Glomerular endothelial cell (primary cell): ENCODE measurements at places on chromosomes 2 and 18.

DNA sequence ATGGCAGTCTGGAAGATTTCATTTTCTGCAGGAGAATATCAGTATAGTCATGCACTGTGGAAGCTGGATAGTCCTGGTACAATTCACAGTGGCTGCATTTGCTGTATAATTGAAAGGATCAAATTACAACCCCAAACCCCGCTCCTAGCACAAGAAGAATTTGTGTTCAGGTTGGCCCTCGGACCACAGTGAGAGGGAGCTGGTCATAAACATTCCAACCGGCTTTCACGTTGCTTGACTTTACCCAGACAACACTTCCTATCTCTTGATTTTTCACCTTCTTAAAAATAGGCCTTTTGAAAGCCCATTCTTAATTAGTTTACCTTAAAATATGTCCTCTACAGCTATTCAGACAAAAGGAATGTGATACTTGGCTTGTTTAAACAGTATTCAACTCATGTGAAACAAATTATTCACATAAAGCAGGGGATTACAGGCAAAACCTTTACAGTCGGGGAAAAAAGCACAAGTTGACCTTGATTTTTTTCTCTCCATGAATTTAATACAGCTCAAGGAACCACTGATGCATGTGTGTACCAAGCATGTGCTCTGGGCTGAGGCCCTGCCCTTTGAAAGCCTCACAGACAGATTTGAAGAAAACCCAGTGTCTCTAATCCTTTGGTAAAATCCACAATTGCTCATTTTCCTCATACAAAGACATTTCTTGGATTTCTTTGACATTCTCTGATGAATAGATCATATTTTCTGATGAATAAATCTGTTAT lies 143.0 kb upstream of the SOX11 start:
- no peak for DNase-seq

DNA sequence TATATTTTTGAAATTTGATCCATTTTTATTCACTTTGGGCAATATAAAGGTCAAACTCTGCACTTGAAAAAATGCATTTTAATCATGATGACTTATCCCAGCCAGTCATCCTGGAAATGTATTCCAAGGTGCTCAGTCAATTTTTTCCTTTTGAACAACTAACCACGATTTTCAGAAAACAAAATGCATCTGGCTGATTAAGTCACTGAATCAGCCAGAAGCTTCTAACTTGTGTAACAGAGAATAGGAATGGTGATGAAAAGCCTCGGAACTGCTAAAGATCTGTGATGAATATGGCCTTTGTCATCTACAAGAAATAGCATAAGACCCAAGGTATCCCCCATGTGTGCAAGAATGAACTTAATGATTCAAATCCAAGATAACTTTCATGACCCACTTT lies 572.7 kb downstream of the EPHA4 start:
- no peak for DNase-seq

GRCh38 chr2:47599171-47599570 lies 183.8 kb upstream of the MSH6 start:
- DNase-seq, result no peak

DNA sequence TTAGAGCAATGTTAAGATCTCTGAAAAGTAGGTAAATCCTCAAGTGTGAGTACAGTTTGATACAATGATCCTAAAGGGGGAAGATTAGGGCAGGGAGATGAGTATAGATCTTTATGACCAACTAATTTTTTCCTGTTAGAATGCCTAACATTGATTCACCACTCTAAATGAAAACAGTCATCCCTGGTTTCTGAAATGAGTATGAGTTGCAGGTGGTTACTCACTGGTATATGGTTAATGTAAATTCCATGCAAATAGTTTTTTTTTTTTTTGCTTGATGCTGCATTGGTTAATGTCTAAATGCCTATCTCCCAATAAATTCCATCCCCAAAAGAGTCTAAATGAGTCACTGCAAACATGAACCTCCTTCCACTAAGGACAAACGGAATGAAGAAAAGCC lies 55.0 kb upstream of the SERPINB2 start:
- DNase-seq, result no peak

- DNase-seq, result no peak
These were observed 132.3 kb downstream of the HDAC4 start for GRCh38 chr2:239268549-239268948.

GRCh38 chr2:186737732-186738508 lies 44.1 kb downstream of the FAM171B start:
- no peak for DNase-seq

GRCh38 chr2:174529916-174530315 lies 43.1 kb upstream of the GPR155 start:
- no peak for DNase-seq

GRCh38 chr2:31334311-31335026 lies 80.1 kb downstream of the XDH start:
- no peak for DNase-seq

GRCh38 chr2:101419096-101419663 lies 31.9 kb upstream of the CREG2 start:
- DNase-seq, result peak; percentile 64

GRCh38 chr18:74303936-74304335 lies 11.7 kb upstream of the C18orf63 start:
- no peak for DNase-seq

GRCh38 chr2:239055756-239056493 lies 208.0 kb downstream of the TWIST2 start:
- DNase-seq, result peak; percentile 18

DNA sequence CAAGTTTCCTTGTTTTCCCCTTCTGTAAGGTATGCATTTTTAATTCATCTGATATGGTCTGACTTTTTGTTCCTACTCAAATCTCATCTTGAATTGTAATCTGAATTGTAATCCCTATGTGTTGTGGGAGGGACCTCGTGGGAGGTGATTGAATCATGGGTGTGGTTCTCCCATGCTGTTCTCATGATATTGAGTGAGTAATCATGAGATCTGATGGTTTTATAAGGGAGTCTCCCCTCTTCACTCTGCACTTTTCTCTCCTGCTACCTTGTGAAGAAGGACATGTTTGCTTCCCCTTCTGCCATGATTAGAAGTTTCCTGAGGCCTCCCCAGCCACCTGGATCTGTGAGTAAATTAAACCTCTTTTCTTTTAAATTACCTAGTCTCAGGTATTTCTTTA lies 476.1 kb downstream of the LPIN1 start:
- no peak for DNase-seq

GRCh38 chr2:142892715-142893114 lies 15.3 kb downstream of the KYNU start:
- DNase-seq, result no peak

- no peak for DNase-seq
These were observed 72.8 kb downstream of the TCF4 start for GRCh38 chr18:55515214-55515613.

GRCh38 chr2:65050931-65051330 lies 5.3 kb upstream of the CEP68 start:
- no peak for DNase-seq

DNA sequence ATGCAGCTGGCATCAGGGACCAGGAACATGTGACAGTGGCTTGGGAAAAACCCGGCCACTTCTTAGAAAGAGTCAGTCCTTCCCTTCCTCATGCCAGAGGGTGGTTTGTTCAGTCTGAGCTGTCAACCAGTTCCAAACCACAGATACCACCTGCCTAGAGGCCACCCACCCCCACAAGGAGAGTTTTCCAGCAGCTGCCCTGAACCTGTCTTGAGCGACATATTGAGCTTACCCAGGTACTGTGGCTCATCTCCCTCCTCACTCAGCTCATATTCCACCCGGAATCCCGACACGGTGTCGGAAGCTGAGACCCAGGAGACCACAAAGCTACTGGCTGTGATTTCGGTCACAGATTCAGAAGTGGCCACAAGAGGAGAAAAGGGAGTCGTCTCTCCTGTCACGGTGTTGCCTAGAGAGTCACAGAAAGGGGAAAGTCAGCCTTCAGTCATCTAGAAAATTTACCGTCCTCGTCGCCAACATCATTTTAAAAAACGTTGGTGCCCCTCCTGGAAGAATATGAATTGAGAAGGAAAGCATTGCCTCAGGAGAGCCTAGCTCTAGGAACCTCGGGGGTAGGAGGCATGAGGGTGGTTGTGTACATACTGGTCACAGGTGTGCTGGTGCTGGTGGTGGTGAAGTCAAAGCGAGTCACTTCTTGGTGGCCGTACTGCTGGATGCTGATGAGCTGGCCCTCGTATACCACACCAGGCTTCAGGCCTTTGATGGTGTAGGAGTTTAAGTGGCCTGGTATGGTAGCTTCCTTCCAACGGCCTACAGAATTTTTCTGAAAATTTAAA lies 26.3 kb downstream of the FN1 start:
- DNase-seq, result no peak

DNA sequence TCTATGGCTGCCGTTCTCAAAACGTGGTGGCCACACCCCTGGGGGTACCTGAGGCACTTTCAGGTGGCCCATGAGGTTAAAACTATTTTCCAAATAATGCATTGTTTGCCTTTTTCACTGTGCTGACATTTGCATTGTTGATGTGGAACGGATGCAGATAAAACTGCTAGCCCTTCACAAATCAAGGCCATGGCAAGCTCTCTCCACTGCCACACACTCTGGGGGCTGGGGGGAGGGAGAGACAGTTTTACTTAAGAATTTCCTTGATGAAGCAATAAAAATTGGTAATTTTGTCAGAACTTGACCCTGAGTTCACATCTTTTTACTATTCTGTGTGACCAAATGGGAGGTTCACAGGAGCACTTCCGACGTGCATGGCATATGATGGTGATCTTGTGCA lies 22.0 kb upstream of the TGIF1 start:
- DNase-seq, result no peak

DNA sequence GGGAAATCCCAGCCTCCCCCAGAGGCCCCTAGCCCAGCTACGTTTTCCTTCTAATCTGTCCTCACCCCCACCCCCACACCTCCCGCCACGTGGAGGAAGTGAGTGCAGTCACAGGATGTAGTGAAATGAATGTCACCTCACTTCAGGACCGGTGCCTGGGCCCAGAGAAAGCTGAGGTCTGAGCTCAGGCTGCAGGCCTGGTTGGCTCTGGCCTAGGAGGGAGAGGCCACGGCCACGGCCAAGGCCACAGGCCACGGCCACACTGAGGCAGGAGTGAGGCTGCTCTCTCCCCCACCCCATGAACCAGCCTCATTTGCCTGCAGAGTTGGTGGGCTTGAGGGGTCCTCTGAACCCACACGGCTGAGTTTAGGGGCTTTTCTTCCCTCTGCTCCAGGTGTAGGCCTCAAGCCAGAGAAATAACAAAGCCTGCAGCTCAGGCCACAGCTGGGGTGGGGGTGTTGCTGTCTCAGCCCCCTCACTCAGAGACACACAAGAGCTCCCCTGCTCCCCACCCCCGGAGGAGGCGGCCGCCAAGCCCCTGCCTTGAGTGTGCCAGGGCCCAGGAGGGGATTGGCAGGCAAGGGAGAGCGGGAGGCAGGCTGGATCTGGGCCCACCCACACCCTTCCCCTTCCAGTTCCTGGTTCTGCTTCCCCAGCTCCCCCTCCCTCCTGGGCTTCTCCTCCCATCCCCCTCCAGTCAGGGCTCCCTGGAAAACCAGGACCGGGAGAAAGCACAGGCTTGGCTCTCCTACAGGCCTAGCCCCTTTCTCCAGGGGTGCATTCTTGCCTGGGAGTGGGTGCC lies 27.0 kb downstream of the DNMT3A start:
- no peak for DNase-seq

DNA sequence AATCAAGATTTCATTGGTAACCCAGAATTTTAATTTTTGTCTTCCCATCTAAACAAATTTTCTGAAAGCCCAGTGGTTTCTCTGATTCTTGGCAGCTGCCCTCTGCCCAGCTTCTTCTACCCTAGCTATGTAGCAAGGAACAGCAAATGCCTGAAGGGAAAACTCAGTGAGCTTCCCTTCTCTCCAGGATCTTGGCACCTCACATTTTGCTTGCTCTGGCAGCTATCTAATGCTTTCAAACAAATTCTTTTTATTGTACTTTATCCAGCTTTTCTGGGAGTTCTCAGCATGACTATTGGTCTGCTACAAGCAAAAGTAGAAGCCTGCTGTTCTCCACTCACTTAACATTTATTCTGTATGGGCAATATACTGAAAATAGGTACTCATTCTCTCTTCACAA lies 18.3 kb upstream of the GFPT1 start:
- no peak for DNase-seq

DNA sequence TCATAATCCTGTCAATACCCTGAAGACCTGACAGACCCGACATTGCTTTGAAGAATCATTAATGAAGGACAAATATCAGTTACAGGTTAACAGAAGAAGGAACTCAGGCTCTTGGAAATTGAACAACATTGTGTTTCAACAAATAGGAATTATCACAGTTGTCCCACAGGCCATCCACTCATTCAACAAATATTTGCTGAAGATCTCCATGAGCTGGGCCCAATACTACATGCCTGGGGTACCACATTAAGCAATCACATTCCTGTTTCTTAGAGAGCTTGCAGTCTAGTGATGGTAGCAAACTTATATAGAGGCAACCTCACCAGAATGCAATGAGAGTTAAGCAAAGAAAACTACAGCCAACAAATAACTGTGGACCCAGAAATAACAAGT lies 671.6 kb upstream of the ACVR2A start:
- no peak for DNase-seq

GRCh38 chr18:78247615-78248289 lies 731.9 kb upstream of the SALL3 start:
- no peak for DNase-seq

DNA sequence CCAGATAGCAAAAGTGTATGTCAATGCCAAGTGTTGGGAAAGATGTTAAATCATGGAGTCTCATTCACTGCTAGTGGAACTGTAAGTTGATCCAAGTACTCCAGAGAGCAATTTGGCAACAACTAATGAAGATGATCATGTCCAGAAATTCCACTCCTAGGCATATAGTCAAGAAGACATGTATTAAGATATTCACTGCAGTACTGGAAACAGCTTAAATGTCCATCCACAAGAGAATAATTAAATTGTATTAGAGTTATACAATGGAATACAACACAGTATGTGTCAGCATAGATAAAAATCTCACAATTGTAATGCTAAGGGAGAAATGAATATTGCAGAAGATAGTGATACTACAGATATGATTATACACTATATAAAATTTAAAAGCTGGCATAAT lies 15.2 kb upstream of the LBH start:
- DNase-seq, result no peak

- no peak for DNase-seq
These were observed 14.5 kb downstream of the NFATC1 start for GRCh38 chr18:79410171-79410641.

DNA sequence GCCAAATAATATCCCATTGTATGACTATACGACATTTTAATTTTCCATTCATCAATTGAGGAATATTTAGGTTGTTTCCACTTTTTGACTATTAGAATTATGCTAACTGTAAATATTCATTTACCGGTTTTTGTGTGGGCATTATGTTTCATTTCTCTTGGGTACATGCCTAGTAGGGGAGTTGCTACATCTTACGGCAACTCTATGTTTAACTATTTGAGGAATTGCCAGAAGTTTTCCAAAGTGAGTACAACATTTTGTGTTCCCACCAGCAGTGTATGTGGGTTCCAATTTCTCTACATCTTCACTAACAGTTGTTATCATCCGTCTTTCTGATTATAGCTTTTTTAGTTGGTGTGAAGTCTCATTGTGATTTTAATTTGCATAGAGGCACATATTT lies 1.6 kb upstream of the KDSR start:
- DNase-seq, result no peak
